Spleen (tissue), 13 donors: ENCODE measurements at places on chromosomes 13 and 19. TPM values are rescaled to one million over a fixed set of nuclear protein-coding genes. Genes with fewer than 3 reads are reported as not detected.

GPC5 gene
- 0.27 TPM for total RNA-seq

FGF22 gene
- total RNA-seq: not detected

ZNF234 gene
- 12.6 TPM for total RNA-seq

CEACAM6 gene
- 14.8 TPM for total RNA-seq

DMPK gene
- total RNA-seq: 22.2 TPM

NEK5 gene
- total RNA-seq: 0.26 TPM

FAM83E gene
- total RNA-seq: 0.46 TPM

TMPRSS9 gene
- 3.0 TPM for total RNA-seq

BRCA2 gene
- 6.3 TPM for total RNA-seq

PGLYRP1 gene
- total RNA-seq: 48.0 TPM

TINCR gene
- 0.46 TPM for total RNA-seq

IGFL2 gene
- total RNA-seq: not detected

APOE gene
- 321 TPM for total RNA-seq

ERICH4 gene
- total RNA-seq: not detected

CXCL17 gene
- total RNA-seq: not detected

AKT2 gene
- 95.1 TPM for total RNA-seq

RAB20 gene
- total RNA-seq: 54.8 TPM

CACNA1A gene
- 1.4 TPM for total RNA-seq

C5AR1 gene
- total RNA-seq: 64.0 TPM

TMEM38A gene
- total RNA-seq: 1.5 TPM

ZNF546 gene
- 12.9 TPM for total RNA-seq

ZNF846 gene
- total RNA-seq: 11.9 TPM

LIG1 gene
- total RNA-seq: 36.1 TPM

SIGLEC12 gene
- 65.1 TPM for total RNA-seq

KIR2DL4 gene
- 4.2 TPM for total RNA-seq

N4BP2L1 gene
- total RNA-seq: 28.3 TPM

RYR1 gene
- total RNA-seq: 3.0 TPM

PRODH2 gene
- total RNA-seq: not detected

ERICH6B gene
- not detected for total RNA-seq

KLF16 gene
- total RNA-seq: 39.0 TPM

STOML3 gene
- total RNA-seq: not detected

ITGBL1 gene
- total RNA-seq: 1.0 TPM

OR7D4 gene
- total RNA-seq: not detected

MIA gene
- total RNA-seq: 1.5 TPM

MUC16 gene
- 0.07 TPM for total RNA-seq

HSH2D gene
- 51.4 TPM for total RNA-seq

JAK3 gene
- total RNA-seq: 98.6 TPM

TJP3 gene
- total RNA-seq: 5.6 TPM

NAPSA gene
- total RNA-seq: 2.3 TPM
